ENCODE measurements at places on chromosomes 5 and 9. TPM values are rescaled to one million over a fixed set of nuclear protein-coding genes. Genes with fewer than 3 reads are reported as not detected.

GRCh38 chr9:95167998-95168397, 149.5 kb downstream of the FANCC start:
- no peak for DNase-seq
- H3K4me1 ChIP-seq, result peaks cover 15% of the 10 kb centered on the region
- H3K27me3 ChIP-seq, result no peaks in the 10 kb centered on the region
- H3K4me3 ChIP-seq, result no peak overlapping the region
- H3K27ac ChIP-seq, result no peak overlapping the region

DNA sequence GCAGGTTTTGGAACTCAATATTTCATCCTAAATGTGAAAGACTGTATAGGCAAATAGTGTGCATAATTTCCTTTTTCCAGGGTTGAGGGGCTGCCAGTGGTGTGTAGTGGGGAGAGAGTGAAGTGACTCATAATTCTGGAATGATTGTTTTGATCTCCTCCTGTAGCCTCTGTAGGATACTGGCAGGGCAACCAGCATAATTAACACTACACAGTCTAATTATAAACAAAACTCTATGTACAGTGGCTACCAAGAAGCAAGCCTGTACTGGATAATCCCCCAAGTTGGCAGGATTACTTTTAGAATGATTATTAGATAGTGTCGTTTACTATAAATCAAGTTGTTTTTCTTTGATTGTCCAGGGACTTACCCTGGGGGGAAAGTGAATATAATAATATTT, 32.2 kb downstream of the LNPEP start:
- no peaks in the 10 kb centered on the region for H3K27me3 ChIP-seq
- peak overlapping the region; percentile 82 for H3K27ac ChIP-seq
- H3K36me3 ChIP-seq, result no peaks in the 10 kb centered on the region
- H3K4me1 ChIP-seq, result peaks cover 38% of the 10 kb centered on the region
- H3K4me3 ChIP-seq, result no peak overlapping the region
- DNase-seq, result no peak

DNA sequence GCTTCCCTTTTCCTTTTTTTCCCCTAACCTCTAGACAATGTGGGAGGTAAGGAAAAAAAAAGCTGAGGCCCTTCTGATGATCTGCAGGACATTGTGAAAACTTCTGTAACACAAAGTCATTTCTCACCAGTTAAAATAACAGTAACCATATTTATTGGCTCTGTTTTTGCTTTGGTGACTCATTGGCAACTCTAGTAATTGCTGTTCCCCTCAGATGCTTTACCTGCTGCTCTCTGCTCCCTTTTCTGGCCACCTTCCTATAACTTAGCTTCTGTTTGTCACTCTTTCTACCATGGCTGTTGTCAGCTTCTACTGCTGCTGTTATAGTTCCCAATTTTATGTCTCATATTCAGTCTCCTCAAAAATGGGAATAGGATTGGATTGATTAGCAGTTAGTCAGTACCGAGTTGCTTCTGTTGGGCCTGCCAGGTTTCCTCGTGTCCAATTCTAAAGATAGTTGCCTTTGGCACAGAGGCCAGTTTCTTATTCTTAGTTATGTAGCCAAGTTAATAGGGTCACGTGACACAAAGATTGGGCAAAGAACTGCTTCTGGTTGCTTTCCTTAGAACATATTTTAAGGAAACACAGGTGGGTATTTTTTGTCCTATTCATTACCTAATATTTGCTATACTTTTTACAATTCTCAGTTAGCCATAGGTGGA, 16.8 kb downstream of the SCAMP1 start:
- DNase-seq, result no peak
- H3K4me3 ChIP-seq, result no peak overlapping the region
- no peaks in the 10 kb centered on the region for H3K27me3 ChIP-seq
- H3K27ac ChIP-seq, result no peak overlapping the region
- H3K36me3 ChIP-seq, result peaks cover 4% of the 10 kb centered on the region

The MCTP1 gene
- total RNA-seq, result 9.1 TPM

GRCh38 chr5:72266862-72267261, 53.2 kb downstream of the MRPS27 start:
- no peaks in the 10 kb centered on the region for H3K27me3 ChIP-seq
- peaks cover 35% of the 10 kb centered on the region for H3K4me1 ChIP-seq
- no peak overlapping the region for H3K4me3 ChIP-seq
